ENCODE measurements at places on chromosomes 6 and 20.

GRCh38 chr6:130309028-130309427, 56.8 kb upstream of the TMEM200A start:
- no peak for DNase-seq

GRCh38 chr6:11094411-11094851, 797 bp downstream of the SMIM13 start:
- peak; percentile 33 for DNase-seq

- no peak for DNase-seq
Observed at GRCh38 chr6:75427329-75427728, 66.3 kb downstream of the FILIP1 start.

DNA sequence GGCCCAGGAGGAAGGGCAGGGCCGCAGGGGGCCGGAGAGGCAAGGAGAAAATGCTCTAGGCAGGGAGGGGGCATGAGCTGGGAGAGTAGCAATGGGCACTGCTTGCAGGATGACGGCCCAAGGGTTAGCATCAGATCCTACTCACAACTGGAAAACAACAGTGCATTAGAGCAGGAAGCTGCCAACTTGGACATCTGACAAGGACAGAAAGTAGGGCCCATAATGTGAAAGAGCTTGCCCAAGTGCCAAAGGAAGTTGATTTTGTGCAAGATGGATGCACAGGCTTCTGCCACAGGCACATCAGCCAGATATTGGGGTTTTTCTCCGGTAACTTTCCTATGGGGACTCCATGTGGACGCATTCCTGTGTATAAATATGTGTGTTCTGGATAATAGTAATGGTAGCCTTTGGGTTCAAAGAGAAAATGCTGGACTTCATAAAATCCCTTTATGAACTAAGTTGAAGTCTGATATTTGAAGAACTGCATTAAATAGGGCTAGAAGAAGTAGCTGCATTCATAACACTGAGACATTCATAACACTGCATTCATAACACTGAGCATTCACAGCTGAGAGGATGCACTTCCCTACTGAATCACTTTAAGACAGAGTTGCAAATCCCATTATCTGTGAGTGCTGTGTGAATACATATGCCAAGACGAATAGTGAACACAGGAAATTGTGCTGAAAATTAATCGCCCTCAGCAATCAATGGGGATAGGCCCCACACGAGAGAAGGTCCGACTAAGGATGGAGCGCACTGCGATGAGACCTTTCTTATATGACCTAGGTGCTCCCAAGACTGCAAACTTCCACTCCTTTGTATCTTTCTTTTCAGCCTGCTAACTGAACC, 235.6 kb upstream of the PRDM1 start:
- no peak for DNase-seq

DNA sequence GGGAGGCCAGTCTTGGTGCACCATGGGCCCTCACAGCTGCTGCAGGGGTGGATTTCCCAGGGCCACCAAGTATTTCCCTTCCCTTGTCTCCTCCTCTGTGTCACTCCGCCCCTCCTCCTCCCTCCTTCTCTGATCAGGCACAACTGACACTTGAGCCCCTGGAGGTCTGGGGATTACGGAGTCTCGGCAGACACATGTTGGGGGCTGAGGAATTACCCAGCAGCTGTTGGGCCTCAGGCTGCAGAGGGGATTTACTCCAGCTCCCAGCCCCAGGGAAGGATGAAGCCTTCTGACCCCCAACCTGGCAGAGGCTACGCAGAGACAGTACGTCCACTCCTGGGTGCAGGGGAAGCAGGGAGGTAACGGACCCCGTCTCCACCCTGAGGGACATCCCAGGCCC, 420.5 kb upstream of the SULF2 start:
- DNase-seq: no peak

DNA sequence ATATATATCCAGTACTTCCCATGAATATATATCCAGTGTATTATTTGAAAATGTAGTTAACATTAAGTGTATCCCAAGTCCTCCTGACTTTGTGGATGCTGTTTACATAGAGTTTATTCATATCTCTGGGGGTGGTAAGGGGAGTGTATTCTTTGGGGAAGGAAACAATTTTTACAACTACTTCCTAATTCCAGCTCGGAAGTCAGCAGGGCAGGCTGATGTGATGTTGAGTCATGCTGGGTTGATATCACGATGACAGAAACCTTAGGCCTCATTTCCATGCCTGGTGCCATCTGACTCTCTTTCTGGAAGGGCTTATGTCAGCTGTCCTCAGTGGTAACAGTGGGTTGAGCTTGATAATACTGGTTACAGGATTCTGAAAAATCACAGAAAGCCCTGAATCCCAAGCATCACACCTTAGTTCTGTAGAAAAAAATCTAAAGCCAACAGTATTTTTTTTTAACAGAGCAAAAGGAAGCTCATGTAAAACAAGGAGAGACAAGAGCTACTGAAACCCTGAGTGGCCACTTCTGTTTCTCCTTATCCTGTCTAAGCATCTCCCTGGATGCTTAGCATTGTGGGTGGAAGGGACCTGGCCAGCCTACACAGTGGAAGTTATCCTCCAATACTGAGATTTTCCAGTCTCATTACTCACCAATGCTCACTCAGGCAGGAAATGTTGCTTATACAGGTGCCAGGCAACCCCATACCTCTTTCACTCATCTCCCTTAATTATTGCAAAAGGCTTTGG, 75.2 kb upstream of the IYD start:
- no peak for DNase-seq

DNA sequence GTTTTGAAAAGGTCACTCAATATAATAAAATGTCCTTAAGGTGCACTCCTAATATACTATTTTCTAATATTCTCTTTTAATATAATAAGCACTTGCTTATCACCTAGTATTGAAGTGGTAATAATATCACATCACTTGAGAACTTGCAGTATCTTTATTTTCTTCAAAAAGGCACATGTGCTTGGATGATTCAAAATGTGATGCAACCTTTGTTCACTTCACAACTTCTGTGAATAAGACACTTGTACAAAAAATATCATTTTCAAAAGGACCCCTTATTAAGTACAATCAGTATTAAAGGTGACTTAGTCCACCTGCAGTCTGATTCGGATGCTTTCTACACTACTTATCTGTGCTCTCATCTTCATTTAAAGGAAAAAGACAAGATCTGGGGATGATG, 3.4 kb downstream of the PRELID3B start:
- DNase-seq: no peak

- DNase-seq: no peak
Observed at GRCh38 chr20:62377615-62378178, 9.2 kb upstream of the RPS21 start.

DNA sequence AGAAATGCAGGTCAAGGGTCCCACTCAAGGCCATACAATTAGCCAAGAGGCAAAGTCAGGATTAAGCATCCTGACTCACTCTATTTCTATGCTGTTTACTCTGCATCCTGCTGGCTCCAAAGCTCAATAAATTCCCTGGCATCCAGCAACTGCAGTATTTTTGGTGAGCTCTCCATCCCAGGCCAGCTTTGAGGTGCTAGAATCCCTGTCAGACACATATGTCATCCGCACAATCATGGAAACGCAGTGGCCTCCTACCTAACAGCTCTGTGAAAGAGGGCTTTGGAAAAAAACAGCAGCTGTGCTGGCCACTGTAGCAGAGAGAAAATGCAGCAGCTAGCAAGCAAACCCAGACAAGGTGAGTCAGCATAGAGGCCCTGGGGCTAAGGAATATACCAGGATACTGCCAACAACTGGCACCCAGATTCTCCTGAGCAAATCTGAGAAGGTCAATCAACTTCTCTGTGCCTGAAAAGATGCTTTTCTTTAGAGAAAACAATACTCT, 58.4 kb downstream of the ANKEF1 start:
- no peak for DNase-seq

- DNase-seq: no peak
Observed at GRCh38 chr6:78089531-78089930, 436.7 kb downstream of the MEI4 start.

DNA sequence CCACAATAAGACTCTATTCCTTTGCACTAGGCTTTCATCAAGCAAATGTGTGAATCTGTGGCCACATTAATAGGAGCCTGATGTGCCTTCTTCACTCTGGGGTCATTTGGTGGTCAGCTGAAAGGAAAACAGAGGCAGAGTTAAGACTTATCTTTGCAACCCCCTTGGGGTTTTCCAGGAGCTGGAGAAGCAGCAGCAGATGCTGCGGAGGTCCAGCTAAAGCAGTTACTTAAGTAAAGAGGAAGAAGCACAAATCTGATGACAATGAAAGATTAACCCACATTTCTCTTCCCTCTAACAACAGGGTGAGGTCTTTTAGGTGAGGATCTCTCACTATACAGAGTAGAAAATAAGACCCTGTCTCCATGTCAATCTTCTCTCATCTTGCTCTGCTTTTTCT, 45.4 kb upstream of the QKI start:
- DNase-seq: no peak

DNA sequence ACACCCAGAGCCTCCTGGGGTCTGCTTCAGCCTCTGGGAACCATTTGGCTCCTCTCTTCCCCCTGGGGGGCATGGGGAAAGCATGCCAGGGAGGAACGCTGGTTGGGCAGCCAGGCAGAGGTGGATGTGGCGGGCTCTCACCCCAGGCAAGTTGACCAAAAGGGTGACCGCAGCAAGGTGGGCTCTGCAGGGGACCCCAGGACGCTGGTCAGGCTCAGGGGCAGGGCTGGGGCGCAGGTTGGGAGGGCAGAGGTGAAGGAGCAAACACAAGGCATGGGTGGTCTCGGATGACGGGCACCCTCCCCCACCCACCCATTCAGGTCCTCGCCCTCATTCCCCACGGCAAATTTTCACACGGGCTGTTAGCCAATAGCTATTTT, 30.2 kb upstream of the MRGBP start:
- no peak for DNase-seq

DNA sequence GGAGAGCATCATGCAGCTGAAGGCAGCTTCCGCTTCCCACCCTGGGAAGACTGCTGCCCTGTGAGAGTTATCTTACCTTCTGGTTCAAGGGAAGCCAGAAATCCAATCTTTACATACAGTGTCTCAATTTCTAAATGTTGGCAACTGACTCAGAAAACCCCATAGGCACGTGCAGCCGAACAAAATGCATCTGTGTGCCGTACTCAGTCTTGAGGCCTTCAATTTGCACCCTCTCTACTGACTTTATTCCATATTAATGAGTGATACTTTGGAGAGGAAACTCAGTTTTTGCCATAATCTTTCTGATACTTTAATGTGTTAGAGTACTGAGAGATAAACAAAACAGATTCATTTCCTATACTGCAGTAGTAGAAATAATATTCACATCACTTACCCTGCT, 172.5 kb upstream of the C6orf118 start:
- no peak for DNase-seq
